ENCODE measurements at places on chromosomes 3 and 15.

- DNase-seq, result no peak
These were observed 83.6 kb upstream of the SMAD3 start for GRCh38 chr15:66981771-66982170.

GRCh38 chr15:87224404-87224803, 1032.1 kb downstream of the NTRK3 start:
- DNase-seq, result no peak

- no peak for DNase-seq
These were observed 10.0 kb downstream of the LSG1 start for GRCh38 chr3:194661946-194662345.

- no peak for DNase-seq
These were observed 1.1 kb upstream of the PYGO1 start for GRCh38 chr15:55589287-55589686.

DNA sequence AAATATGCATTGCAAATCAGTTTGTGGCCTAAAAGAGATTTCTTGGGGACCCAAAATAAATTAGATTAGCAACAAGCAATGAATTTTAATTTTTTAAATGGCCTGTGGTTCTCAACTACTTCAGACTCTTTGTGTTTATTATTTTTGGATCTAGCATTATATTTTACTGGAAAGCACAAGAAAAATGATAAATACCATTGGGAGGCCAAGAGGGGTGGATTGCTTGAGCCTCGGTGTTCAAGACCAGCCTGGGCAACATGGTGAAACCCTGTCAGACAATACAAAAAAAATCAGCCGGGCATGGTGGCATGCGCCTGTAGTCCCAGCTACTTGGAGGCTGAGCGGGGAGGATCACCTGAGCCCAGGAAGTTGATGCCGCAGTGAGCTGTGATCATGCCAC, 13.6 kb downstream of the LACTB start:
- no peak for DNase-seq

DNA sequence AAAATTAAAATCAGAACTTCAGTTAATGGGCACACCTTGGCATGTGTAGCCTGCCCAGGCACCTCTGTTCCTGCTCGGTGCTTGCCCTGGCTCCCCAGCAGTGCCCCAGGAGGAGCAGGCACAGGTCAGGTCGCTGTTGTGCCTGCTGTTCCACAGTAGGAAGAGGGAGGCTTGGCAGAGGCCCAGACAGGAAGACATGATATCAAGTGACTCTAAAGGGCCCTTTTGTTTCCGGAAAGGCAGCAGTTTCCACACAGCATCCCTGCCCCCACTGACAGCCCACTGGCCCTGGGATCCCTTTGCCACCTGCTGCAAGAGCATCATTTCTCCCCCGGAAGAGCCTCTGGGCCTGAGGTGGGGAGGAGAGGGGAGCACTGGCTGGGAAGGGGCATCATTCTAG, 40.5 kb upstream of the HES1 start:
- no peak for DNase-seq

DNA sequence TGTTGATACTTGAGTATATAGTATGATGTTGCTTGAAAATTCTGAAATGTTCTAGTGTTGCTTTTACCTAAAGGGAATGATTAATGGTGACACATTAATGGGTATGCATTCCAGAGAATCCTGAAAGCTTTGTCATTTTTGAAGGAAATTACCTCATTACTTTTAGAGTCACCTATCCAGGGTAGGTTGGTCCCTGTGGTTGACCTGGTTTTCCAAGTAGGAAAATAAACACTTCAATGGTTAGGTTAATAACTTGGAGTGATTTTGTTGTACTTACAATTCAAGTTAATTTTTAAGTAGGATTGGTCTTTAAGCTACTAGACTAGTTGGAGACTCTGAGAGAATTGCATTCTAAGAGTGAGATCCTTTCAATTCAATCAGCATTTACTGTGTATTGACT, 31.0 kb downstream of the MITF start:
- DNase-seq, result no peak

DNA sequence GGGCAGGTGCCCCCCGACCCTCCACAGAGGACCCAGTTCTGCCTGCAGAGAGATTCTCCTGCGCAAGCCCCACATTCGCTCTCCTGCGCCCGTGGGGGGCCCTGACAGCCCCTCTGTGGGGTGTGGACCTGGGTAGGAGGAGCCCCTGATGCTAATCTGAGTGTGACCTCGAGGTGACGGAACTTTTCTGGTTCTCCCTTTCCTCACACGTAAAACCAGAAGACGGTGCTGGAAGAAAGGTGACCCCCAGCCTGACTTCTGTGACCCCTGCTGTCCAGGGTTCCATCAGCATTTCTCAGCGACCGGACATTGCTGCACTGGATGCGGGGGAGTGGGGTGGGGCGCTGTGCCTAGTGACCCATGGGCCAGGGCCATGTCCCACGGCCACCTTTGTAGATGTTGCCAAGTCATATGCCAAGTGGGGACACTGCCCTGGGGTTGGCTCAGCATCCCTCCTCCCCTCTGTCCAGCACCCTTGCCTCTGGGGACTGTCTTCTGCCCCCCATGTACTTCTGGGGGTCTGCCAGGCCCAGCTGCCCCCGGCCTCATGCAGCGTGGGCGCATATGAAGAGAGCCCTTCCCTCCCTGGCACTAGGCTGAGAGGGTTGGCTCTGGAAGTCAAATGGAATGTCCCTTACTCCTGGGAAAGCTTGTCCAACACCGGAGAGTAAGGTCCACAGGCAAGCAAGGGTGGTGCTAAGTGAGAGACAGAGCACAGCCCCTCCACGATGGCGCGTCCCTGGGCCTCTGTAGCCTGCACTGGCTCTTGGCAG, 129.1 kb upstream of the MEF2A start:
- no peak for DNase-seq

DNA sequence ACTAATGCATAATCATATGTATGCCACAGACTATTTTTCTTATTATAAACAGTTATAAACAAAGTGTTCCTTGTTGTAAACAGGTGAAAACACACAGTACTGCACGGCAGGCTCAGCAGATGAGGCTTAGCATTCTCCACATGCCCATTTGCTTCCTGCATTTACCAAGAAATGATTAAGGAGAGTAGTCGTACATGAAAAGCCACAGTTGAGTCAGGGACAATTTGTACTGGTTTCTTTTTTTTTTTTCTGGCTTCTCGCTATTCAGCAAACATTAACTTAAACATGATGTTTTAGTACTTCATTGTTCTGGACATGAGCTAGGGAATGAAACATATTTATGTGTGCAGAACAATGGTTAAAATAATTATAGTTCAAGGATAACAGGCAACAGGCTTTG, 63.4 kb downstream of the GHSR start:
- DNase-seq, result no peak
